ENCODE measurements at places on chromosomes 3 and 15. TPM values are rescaled to one million over a fixed set of nuclear protein-coding genes. Genes with fewer than 3 reads are reported as not detected.
A peak's percentile ranks its signal among the peaks of the same experiment; 100 is the strongest.

The C3orf49 gene
- total RNA-seq = not detected

The ILDR1 gene
- 0.33 TPM for total RNA-seq

- DNase-seq = peak; percentile 67
These were observed 122.6 kb downstream of the AQP9 start for GRCh38 chr15:58260725-58261267.

DNA sequence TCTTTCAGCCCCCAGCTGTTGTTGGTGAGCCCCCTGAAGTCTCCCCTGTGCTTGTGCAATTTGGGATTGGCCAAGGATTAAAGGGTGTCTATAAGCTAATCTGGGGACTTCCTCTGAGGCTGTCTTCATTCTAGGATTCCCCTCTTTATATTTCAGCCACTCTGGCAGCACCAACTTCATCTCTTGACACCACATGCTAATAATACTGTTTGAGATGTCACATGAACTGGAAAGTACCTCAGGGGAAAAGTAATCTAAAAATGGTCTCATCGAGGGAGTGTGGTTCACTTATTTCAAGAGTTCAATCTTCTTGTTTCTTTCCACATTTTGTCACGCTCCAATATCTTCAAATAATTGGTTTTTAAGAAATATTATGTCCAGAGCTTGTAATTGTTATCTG lies 279.2 kb upstream of the TMC3 start:
- no peak for DNase-seq

DNA sequence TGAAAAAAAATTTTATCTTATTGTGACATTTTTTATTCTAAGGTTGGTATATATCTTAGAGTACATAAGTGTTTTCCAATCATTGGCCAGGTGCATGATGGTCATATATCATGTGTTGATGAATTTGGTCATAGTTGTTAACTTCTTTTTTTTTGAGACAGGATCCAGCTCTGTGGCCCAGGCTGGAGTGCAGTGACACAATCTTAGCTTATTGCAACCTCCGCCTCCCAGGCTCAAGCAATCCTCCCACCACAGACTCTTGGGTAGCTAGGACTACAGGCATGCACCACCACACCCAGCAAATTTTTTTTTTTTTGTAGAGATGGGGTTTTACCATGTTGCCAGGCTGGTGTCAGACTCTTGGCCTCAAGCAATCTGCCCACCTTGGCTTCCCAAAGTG lies 44.0 kb downstream of the PCCB start:
- no peak for DNase-seq

DNA sequence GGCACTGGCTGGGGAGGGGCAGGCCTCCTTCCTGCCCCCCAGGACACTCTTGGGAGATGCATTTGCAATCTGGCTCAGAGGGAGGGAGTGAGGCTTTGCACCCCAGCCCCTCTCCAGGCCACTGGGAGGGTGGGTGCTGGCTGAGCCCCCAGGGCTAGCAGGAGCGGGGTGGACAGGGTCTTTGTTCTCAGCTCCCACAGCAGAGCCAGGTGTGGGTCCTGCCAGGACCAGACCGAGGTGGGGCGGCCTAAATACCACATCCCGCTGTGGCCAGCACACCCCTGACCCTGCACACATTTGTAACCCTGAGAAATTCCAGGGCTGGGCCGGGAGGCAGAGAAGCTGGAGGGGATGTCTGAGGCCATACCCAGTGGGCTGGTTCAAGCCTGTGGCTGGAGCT lies 41.0 kb downstream of the STARD5 start:
- DNase-seq = no peak

- no peak for DNase-seq
These were observed 256.6 kb upstream of the PROK2 start for GRCh38 chr3:72041511-72041910.

DNA sequence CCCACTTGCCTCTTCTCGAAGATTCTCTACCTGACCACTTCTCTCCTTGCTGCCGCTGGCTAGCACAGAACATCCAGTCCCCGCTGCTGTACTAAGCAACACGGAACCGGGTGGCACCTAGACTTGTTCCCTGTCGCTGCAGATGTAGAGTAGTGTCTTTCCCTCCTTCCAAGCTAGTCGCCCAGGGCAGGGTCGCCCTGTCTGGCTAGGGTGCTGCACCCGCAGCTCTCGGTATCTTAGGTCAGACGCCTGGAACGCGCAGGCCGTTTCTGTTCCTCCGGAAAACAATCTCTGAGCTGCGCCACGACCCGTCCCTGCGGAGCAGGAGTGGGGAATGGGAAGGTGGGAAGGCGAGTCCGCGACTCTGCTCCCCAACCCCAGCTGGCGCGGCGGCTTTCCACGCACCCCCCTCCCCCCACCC lies 758 bp upstream of the SNX33 start:
- DNase-seq = no peak
